ENCODE measurements at places on chromosomes 3 and 15.
A peak's percentile ranks its signal among the peaks of the same experiment; 100 is the strongest.

DNA sequence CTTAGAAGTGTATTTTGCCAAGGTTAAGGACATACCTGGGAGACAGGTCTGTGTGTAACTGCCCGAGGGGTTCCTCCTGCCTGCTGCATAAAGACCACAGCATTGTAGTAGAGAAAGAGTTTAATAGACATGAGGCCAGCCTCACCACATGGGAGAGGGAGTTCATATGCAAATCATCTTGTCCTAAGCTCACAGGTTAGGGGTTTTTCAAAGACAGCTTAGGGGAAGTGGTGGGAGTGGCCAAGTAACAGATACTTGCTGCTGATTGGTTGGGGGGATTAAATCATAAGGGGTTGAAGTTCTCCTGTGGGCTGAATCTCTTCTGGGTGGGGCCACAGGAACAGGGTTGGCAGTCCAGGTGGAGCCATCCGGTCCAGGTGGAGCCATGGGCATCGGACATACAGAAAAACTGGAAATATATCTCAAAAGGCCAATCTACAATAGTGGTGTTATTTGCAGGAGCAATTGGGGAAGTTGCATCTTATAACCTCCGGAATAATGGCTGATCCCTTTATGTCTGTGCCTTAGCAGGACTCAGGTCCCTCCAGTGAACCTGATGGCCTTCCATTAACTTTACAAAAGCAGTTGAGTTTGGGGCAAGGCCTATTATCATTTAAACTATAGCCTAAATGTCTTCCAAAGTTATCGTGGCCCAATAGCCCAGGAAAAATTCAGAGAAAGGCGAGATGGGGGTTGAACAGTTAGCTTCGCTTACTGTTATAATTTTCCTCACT, 86.0 kb upstream of the MFGE8 start:
- peak; percentile 9 for DNase-seq

DNA sequence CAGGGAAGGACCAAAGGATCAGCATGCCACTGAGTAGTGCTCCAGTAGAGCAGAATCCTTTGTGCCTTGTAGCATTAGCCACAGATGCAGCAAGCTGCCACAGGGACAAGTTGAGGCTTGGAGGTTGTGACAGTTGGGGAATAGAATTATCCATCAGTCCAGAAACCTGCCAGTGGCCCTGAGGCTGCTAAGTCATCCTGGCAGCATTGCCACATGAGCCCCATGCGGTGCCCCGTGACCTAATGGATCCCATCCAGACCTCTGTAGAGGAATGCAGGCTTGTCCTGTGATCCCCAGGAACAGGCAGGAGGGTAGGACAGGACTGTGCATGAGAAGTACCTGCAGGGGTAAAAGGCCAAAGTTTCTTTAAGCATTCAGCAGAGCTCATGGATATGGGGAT, 51.7 kb downstream of the BOC start:
- DNase-seq = no peak

GRCh38 chr3:108951820-108952501, 1.7 kb downstream of the GUCA1C start:
- DNase-seq = no peak

GRCh38 chr3:73500321-73500720, 124.4 kb downstream of the PDZRN3 start:
- DNase-seq = no peak

DNA sequence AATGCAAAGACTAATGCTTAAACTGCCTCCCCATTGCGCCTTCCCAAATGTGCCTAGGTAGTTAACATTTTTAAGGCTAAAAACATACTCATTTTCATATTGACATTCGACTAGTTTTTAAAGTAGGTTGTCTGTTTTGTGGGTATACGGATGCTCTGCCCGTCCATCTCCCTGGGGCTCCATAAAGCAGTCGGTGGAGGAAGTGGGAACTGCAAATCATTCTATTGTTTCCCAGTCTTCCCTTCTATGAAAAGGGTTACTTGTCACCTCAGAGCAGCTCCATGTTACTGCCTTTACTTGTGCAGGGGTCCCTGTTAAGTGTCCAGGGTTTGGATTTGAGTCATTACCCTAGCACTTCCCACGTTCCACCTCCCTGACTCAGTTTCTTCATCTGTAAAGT, 10.9 kb downstream of the CHCHD6 start:
- DNase-seq = no peak

- DNase-seq = peak; percentile 87
Observed at GRCh38 chr3:196192036-196192523, 19.1 kb downstream of the ZDHHC19 start.

DNA sequence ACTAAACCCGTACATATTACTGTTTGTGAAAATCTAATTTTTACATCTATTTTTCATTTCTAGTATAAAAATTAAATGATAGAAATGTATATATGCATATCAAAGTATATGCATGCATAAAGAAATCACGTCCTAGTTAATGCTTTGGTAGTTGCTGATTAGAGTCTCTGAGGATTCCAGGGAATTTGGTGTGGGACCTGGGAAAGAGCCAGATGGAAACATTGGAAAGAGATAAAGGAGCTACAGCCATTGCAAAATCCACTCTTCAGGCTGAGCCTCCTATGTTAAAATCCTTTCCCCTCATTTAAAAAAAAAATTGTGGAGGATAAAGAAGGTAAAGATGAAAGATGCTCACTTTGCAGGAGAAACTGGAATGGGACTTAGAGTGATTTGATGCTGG, 134.1 kb downstream of the SRGAP3 start:
- no peak for DNase-seq

DNA sequence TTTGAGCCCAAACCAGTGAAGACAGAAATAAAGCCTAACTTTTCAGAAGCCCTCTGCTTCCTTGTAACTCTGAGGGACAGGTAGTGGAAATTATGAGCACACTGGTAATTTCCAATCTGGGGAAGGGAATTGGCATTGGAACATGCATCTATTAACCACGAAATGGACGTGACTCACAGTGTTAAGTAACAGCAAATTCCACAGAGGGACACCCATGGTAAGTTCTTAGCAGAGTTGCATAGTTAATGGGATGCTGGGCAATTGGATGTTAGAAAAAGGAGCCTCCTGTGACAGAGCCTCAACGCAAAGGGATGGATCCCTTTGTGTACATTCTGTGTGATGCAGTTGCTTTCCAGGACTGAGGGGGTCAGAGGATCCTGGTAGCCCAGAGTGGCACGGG, 168.6 kb downstream of the SEMA6D start:
- DNase-seq = no peak

DNA sequence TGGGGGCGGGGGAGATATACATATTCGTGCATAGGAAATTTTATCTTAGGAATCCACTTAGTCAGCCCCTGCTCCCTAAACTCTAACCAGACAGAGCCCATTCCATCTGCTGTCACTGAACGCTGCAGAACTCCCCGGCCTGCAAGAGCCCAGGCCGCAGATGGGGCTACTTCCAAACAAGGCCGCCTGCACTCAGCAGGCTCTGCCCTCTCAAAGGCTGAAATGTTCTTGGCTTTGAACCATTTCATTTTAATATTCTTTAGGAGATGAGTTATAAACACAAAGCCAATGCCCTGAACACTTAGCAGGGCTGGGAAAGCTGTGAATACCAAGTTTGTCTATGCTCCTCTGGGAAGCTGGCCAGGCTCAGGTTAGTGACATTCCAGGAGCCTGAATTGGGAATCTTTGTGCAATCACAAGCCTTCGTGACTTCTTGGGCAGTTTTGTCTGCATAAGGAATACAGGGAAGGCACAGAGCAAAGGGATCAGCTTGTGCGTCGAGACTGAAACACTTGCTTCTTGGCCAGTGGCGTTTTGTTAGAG, 65.0 kb downstream of the SYNM start:
- DNase-seq = no peak

GRCh38 chr15:89177633-89178306, 43.6 kb downstream of the RLBP1 start:
- peak; percentile 84 for DNase-seq

- DNase-seq = no peak
Observed at GRCh38 chr3:99286266-99286845, 352.0 kb upstream of the COL8A1 start.

DNA sequence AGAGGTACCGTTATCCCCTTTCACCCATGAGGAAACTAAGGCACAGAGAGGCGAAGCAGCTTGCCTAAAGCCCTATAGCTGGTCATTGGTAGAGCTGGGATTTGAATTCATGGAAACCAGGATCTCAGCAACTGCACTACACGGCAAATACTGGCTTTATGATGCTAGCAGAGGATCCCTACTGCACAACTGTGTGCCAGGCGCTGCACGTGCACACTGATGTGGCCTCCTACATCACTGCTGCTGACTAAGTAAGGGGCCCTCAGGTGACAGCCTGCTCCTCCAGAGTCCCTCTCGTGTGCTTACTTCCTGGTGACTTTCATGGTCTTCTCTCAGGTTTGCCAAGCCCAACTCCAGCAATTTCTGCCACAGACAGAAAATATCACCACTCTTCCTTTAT, 3.4 kb upstream of the POLG start:
- peak; percentile 45 for DNase-seq

GRCh38 chr15:77603611-77604336, 28.9 kb downstream of the LINGO1 start:
- DNase-seq = no peak

DNA sequence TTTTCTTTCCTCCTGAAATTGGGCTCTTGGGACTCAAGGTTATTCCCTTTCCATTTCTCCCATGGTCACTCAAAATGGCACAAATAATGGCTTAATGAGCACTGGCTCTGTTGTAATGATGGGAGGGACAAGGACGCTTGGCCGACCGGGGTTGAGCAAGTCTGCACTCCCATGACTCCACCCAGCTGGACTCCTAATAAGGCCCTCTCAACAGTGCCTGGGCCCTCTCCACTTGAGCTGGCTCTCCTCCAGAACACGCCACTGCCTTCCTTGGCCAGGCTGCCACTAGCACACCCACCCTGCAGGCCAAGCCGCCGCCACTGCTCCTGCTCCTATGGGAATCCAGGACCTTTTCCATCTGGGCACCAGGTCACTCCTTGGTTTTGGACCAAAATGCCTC, 42.3 kb downstream of the ADCY5 start:
- DNase-seq = no peak

- no peak for DNase-seq
Observed at GRCh38 chr15:92653836-92654539, 1.6 kb downstream of the FAM174B start.

DNA sequence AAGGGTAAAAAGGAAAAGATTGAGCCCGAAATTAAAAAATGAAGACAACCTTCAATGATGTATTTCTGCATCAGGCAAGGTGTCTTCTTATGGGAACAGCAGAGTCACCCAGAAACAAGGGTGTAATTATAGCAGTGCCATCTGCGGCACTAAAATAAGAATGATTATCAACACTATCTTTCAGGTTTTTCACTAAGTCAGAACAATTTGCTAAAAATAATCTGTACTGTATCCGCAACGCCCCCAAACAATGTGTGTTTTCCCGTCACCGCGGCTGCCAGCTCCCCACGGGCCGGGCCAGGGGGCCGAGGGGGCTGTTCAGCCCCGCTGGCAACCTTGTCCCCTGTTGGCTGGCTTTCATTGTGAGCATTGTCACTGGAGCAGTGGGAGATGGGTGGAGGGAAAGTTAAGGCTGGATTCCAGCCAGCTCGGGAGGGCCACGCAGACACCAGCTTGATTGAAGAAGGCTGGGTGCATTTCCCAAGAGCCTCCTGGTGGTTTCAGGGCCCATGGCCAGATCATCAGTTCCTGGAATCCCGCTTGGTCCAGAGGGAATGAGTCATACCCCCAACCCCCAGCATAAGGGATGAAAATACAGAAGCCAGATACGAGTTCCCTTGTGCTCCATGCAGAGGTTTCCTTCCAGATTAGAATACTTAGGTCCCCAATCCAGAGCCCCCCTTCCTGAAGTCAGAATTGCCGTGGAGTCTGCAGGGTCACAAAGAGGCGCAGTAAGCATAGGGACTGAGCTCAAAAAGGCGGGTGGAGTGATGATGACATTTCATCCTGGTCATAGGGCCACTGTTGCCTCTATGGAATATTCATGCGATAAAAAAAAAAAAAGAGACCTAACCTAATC, 90.2 kb upstream of the KLF13 start:
- no peak for DNase-seq

DNA sequence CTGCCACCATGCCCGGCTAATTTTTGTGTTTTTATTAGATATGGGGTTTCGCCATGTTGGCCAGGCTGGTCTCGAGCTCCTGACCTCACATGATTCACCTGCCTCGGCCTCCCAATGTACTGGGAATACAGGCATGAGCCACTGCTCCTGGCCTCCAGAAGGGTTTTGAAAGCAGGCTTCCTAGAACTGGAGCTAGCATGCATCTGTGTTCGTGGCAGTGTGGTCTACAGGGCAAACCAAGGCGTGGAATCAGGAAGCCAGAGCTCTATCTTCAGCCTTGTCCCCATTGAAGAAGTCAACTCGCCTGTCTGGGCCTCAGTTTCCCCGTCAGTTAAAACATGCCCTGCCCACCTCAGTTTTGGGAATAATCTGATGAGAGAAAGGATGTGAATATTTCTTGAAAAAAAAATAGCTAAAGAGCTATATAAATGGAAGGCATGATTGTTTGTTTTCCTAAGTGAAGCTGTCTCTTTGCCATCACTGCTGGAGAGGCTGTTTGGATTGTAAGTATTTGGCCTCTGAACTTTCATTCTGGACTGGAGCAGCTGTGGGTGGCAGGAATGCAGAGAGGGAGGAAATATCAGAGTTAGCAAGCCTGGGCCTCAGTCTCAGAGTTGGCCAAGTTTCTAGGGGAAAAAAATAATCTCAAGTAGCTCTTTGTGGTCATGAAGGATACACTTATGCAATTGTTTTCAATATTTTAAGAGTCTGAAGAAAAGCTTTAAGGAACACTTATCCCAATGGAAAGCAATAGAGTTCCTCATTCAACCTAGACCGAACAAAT, 36.5 kb upstream of the UACA start:
- DNase-seq = no peak

GRCh38 chr3:183446838-183447205, 18.4 kb upstream of the MCF2L2 start:
- DNase-seq = no peak

GRCh38 chr3:5441401-5441800, 253.9 kb downstream of the EDEM1 start:
- no peak for DNase-seq

DNA sequence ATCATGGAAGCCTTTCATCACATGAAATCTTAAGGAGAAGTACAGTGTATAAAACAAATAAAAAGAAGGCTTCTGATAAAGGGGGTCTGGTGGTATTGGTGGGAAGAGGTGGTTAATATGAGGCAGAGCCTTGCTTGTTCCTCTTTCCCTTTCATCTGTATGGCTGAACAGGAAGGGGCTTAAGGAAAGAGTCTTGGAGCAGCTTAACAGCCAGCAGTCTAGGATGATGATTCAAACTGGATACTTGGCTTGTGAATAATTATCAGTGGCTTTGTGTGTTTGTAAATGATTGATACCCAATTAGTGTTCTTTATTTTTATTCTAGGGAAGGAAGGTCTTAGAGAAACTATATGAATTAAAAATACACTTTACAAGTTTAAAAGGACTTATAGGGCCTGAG, 29.1 kb upstream of the TCAIM start:
- DNase-seq = no peak

DNA sequence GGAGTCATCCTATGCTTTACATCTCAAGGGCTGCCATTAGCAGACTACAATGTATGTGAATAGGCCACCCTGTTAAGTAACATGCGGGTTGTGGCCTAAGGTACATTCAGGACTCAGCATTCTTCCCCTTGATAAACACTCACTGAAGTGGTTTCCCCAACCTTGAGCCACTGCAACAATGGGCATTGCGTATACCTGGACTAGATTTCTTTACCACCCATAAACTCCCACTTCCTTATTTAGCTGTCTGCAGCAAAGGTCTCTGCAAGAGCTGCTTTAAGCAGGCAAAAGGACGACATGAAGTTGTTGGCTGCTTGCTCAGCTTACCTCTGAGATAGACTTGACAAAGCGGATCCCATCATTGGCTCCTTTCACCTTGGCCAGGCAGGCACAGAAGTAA, 16.2 kb downstream of the FYCO1 start:
- no peak for DNase-seq
